ENCODE measurements at places on chromosomes 12 and 14. TPM values are rescaled to one million over a fixed set of nuclear protein-coding genes. Genes with fewer than 3 reads are reported as not detected.

DNA sequence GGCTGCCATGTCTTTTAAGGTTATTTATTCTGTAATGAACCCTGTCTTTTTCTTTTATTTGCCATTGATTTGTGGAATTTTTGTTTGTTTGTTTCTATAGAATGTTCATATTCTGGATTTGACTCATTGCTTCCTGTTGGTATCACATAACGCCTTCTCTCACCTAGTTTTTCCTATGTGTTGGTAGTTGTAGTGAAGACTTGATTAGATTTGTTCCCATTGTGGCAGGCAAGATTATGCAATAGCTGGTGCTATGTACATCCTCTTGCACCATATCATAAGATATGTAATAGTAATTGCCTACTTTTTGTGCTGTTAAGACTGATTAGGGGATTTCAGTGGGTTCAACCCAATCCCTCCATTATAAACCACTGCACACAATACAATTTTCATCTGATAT, 3.9 kb upstream of the KRT6B start:
- DNase-seq: no peak

PRPH gene
- not detected for total RNA-seq

TAS2R7 gene
- total RNA-seq: not detected

DNA sequence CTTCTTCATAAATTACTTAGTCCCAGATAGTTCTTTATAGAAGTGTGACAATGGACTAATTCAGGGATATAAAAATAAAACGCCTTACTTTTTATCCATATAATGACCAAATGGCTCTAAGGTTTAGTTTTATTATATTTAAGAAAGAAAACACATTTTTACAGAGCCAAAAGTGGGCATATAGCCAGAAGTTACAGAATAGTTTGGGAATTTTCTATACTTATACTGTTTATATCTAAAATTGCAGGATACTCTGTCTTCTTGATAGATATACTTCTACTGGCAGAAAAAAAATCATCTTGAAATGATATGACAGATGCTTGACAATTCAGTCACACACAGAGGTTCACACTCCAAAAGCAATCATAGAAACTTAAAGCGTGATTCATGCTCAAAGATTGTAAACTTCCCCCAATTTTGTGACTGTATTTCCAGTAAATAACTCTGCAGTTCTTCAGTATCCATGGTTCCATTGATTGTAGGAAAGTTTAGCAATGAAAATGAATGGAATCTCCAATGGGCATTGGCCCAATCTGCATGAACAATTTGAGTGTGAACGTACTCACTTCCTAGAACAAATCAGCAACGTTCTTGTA, 307.8 kb downstream of the NOVA1 start:
- DNase-seq: no peak

GALNT8 gene
- 0.52 TPM for total RNA-seq

POP5 gene
- total RNA-seq: 61.8 TPM

KRT77 gene
- total RNA-seq: not detected

DNA sequence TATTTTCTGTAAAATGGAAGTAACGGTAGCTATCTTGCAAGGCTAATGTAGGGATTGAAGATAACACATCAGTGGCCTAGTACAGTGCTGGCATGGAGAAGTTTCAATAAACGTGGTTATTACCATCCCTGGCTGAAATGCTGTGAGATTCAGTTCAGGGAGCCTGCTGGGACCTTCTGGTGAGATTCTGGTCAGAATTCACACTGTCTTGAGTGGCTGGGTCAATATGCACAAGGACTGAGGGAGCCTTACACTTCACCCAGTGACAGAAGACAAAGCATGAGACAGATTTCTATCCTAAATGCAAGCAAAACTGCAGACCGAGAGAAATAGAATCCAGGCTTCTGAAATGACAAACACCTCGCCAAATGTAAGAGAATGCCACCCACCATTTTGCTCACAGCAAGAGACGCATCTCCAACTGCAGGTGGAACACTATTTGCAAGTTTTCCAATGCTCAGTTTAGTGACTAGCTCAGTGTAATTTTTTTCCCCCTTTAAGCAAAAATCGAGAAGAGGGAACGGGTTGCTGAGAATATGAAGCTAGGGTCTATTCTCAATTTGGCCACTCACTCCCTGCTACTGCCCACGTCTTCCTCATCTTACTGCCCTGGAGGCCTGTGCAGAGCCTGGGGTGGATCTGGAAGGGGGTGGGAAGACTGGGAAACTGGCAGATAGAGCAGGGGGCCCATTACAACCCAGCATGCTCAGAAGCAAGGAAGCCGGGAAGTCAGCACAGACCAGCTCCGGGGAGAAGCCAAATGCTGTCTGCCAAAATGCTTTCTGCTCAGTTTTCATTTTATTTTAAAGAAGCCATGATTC, 201.3 kb downstream of the TTC7B start:
- no peak for DNase-seq

DNA sequence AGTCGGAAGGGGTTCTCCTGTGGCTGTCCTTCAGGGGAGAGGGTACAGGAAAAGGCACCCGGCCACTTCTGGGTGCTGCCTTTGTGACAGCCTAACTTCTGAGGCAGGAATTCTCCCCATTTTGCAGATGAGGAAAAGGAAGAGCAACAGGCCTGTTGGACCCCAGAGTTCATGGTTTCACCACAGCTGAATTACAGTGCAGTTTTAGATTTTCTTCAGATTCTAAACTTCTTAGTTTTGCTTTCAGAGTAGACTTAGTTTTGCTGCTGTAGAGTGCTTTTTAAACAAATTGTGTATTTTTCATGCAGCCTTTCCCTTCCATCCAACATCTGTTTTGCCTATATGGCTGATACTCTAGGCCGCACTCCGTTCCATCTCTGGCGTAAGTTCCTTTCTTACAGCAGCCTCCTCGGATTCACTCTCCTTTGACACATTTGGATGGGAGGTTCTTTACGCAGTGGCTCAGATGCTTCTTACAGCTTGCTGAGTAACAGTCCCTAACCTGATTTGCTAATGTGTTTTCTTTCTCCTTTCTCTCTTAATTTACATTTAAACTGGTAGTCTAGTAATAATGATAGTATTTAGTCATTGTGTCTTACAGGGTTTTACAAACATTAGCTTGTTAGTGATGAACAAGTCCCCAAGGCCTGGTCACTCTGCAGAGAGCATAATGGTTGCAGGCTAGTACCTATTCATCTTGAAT, 7.8 kb downstream of the TRAF3 start:
- no peak for DNase-seq

- DNase-seq: peak; percentile 72
Observed at GRCh38 chr14:81062816-81063215, 107.4 kb downstream of the TSHR start.

GRCh38 chr12:103851127-103851526, 10.1 kb upstream of the NT5DC3 start:
- no peak for DNase-seq

Data from OCI-LY7 (cell line).